B cell (primary cell): ENCODE measurements at places on chromosomes 7 and 10. TPM values are rescaled to one million over a fixed set of nuclear protein-coding genes. Genes with fewer than 3 reads are reported as not detected.

DNA sequence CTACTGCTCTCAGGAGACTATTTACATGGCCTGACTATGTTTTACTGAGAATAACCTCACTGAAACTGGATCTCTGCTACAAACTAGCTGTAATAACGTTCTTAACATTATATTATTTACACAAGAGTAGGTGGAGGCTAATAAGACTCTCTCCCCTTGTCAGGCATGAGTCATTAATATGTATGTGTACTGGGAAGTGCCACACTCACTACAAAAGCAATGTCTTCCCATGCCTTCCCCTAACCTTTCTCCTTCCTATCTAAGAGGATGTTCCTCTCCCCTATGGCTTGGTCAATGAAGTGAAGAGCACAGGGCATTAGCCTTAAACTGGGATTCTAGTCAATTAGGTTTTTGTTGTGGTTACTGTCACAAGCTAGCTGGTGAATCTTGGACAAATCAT is 147.9 kb downstream of the DGKB start:
- DNase-seq: no peak
- H3K36me3 ChIP-seq: no peaks in the 10 kb centered on the region
- no peak overlapping the region for H3K4me3 ChIP-seq
- no peaks in the 10 kb centered on the region for H3K27me3 ChIP-seq

DNA sequence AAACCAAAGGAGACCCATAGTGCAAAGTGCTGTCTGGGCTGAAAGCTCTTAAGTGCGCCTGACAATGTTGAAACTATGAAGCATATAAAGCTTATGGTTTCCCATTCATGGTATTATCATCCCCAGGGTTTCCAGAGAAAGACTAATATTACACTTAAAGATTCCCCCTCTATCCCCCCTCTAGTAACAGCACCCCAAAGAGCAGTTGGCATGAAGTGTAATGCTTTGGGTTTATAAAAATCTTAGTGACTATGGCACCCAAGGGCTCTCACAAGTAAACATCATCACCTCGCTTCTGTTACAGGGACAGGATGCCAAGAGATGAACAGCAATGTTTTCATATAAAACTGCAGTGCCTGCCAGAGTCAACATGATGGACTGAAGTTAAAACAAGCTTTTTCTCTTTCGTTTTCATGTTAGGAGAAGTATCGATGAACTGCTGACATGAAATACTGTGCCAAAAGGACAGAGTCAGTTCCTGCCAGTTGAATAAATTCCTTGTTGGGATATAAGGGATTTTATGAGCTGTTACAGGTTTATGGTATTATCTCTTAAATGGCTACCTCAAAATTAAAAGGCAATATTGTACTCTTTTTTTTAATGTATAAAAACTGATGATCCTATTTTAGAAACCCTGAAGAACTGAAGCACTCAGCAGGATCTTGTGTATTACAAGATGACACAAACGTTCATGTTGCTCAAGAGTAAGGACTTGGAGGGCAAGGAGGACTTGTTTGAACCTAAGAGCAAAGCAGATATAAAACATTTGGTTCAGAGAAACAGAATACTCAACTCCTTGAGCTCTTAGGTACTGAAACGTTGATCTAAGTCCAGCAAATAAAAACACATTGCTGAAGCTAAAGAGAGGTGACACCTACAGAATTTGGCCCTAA is 203.7 kb upstream of the IMMP2L start:
- no peak overlapping the region for H3K27ac ChIP-seq
- no peaks in the 10 kb centered on the region for H3K36me3 ChIP-seq
- DNase-seq: no peak
- H3K27me3 ChIP-seq: no peaks in the 10 kb centered on the region
- H3K4me1 ChIP-seq: no peaks in the 10 kb centered on the region

The ATOH7 gene
- polyA plus RNA-seq: not detected in 2 replicates

- no peak overlapping the region for H3K4me3 ChIP-seq
- H3K36me3 ChIP-seq: no peaks in the 10 kb centered on the region
- no peak overlapping the region for H3K27ac ChIP-seq
- peaks cover 5% of the 10 kb centered on the region for H3K4me1 ChIP-seq
- H3K27me3 ChIP-seq: no peaks in the 10 kb centered on the region
Observed at GRCh38 chr10:71547876-71548846, 151.4 kb downstream of the CDH23 start.

The SFXN3 gene
- polyA plus RNA-seq: 26.3 and 51.7 TPM in 2 replicates

DNA sequence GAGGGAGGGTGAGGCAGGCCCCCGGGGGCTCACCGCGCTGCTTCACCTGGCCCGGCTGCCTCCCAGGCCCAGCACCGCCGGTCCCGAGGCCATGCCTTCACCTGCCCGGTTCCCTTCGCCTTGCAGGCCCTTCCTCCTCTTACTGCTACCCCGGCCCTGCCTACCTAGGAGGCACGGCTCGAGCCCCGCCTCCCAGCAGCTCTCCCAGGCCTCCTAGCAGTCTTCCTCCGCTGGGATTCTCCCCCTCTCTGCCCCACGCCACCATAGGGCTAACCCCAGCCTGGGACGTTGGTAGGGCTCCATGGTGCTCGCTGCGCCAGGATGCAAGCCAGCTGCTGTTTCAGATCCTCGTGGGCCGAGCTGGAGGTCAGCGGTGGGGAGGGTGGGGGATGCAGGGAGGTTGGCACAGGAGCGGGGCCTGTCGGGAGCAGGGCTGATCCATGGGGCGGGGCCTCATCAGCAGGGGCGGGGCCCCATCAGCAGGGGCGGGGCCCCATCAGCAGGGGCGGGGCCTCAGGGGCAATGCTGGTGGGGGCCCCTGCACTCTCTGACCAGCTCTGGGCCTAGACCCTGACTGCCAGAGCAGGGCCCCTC is 63.3 kb downstream of the RASGEF1A start:
- H3K4me1 ChIP-seq: peaks cover 7% of the 10 kb centered on the region
- H3K27me3 ChIP-seq: no peaks in the 10 kb centered on the region
- peak; percentile 55 for DNase-seq
- peak overlapping the region; percentile 15 for H3K4me3 ChIP-seq
- no peak overlapping the region for H3K27ac ChIP-seq

DNA sequence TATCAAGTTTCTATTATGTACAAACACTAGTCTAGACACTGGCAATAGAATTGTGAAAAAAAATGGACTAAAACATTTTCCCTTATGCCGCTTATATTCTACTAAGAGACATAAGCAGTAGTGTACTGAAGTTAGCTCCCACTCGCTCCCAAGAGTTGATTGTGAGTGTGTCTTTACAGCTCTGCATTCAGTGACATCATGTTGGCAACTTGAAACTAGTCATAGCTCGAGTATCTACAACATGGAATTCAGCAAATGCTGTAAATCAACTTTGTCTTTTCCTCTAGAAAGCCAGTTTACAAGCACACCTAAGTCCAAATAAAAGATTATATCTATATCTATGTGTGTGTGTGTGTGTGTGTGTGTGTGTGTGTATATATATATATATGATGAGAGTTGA is 58.8 kb upstream of the MAGI2 start:
- H3K27me3 ChIP-seq: no peaks in the 10 kb centered on the region
- no peaks in the 10 kb centered on the region for H3K4me1 ChIP-seq
- no peak overlapping the region for H3K4me3 ChIP-seq
- H3K27ac ChIP-seq: no peak overlapping the region
- DNase-seq: no peak

The WNT8B gene
- polyA plus RNA-seq: 0.06 TPM in 1 of 2 replicates, not detected in the other

DNA sequence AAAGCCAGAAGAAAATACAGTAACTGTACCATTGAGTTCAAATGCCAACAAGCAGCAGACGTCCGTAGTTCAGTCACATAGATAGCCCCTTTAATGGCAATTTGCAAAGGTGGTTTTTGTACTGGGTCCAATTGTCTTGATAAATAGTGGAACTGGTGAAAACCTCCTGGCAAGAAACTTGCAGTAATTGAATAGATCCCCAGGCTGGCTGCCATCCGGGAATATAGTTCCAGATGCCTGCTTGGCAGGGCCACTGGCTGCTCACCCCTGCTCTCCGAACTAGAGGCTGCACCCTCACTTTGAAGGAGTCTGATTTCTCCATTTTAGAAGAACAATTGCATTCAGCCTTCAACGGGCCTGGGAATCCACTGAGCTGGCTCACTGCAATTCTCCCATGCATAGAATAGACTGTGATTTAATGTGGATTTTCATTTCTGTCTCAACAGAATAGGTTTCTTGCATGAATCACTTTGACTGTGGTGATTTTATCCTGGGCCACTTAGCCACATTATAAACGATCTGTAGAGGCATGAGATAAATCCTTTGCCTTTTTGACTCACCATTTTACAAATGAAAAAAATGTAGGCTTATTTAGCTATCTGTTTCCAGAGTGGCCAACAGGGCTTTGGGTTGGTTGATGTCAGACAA is 35.9 kb upstream of the ELMO1 start:
- H3K36me3 ChIP-seq: no peaks in the 10 kb centered on the region
- H3K4me1 ChIP-seq: no peaks in the 10 kb centered on the region
- no peaks in the 10 kb centered on the region for H3K27me3 ChIP-seq
- H3K4me3 ChIP-seq: no peak overlapping the region
- DNase-seq: no peak

The TAS2R4 gene
- 0.22 and 0.39 TPM in 2 replicates for polyA plus RNA-seq

DNA sequence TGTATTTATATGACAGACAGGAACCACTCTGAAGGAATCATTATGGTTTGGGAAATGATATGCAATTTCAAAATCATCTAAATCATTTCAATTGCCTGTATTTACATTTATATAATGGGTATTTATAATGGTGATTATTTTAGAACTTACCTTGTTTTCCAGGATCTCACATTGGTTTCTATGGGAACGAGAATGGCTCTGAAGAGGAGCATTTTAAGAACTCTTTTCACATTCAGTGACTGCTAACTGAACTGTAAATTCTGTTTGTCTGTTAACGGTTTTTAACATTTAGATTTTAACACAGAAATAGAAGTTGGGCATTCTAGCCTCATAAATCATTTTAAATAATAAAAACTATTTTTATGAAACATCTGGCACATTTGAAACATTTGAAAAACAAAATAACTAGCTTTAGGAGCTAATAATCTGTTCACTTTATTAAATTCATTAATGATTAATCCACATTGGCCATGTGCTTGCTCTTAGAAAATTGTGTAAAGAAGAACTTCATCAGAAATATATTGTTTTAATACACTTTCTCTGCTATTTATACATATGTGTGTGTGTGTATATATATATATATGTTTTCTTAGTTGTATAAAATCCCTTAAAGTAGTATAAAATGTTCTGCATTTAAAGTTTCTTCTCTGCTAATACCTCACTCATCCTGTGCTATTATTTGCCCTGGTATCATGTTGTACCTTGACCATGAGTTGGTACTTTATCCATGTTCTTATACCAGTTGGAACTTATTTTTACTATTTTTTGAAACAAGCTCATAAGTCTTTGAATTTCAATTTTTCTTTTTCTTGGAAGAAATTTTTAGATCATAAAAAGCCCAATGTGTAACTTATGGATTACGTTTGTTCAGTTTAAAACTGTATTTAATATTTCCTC is 8.7 kb upstream of the SEM1 start:
- no peaks in the 10 kb centered on the region for H3K36me3 ChIP-seq
- H3K4me3 ChIP-seq: no peak overlapping the region
- H3K27ac ChIP-seq: no peak overlapping the region
- no peak for DNase-seq
- no peaks in the 10 kb centered on the region for H3K4me1 ChIP-seq
- H3K27me3 ChIP-seq: peaks cover 34% of the 10 kb centered on the region

The CYP3A7 gene
- not detected in 2 replicates for polyA plus RNA-seq

The CRHR2 gene
- polyA plus RNA-seq: not detected in 2 replicates

The EIF5AL1 gene
- 1.7 and 1.8 TPM in 2 replicates for polyA plus RNA-seq

GRCh38 chr7:78165454-78165853 is 366.9 kb downstream of the PHTF2 start:
- no peaks in the 10 kb centered on the region for H3K36me3 ChIP-seq
- H3K27me3 ChIP-seq: no peaks in the 10 kb centered on the region
- no peak overlapping the region for H3K27ac ChIP-seq
- no peak for DNase-seq
- H3K4me3 ChIP-seq: no peak overlapping the region

The AKR1C8 gene
- not detected in 2 replicates for polyA plus RNA-seq

DNA sequence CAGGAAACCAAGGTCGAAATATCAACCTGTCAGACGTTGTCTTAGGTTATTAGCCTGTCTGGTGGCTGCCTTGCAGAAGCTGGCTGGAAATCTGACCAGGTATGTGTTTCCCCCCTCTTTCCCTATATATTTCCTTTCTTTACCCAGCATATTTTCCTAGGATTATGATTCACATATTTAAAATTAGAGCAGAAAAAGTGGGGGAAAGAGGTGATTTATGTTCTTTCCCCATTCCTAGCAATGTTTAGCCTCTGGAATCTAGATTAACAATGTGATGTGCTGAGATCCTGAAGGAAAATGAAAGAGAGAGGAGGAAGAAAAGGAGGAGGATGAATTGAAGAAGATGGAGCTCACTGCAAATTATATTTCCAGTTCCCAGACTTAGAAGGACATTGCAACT is 421.4 kb upstream of the AUTS2 start:
- H3K27me3 ChIP-seq: no peaks in the 10 kb centered on the region
- H3K27ac ChIP-seq: no peak overlapping the region
- peaks cover 10% of the 10 kb centered on the region for H3K4me1 ChIP-seq
- no peak for DNase-seq
- H3K36me3 ChIP-seq: no peaks in the 10 kb centered on the region
- H3K4me3 ChIP-seq: no peak overlapping the region

DNA sequence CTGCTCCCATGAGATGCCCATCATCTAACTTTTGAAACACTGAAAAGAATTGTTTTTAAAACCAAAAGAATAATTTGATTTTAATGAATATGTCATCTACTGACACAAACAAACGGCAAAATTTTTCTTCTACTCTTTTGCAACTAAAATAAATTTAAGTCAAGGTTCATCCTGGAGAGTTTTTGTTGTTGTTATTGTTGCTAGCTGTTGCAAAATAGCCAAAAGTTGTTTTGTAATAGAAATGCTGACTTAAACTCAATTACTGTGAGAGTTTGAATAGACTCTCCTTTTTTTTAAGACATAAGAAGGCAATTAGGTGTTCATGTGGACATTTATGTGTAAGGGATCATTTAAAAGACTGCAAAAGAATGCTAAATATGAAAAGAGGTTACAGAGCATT is 146.0 kb upstream of the SEM1 start:
- no peaks in the 10 kb centered on the region for H3K36me3 ChIP-seq
- H3K27ac ChIP-seq: no peak overlapping the region
- no peaks in the 10 kb centered on the region for H3K27me3 ChIP-seq
- no peak for DNase-seq
- no peaks in the 10 kb centered on the region for H3K4me1 ChIP-seq
- no peak overlapping the region for H3K4me3 ChIP-seq

The ING3 gene
- 29.5 and 72.6 TPM in 2 replicates for polyA plus RNA-seq

The HTR7 gene
- polyA plus RNA-seq: 0.03 and 0.16 TPM in 2 replicates

The ECHDC3 gene
- 1.9 and 3.9 TPM in 2 replicates for polyA plus RNA-seq

GRCh38 chr7:36090976-36091873 is 61.8 kb upstream of the EEPD1 start:
- H3K4me1 ChIP-seq: no peaks in the 10 kb centered on the region
- H3K4me3 ChIP-seq: no peak overlapping the region
- no peak overlapping the region for H3K27ac ChIP-seq
- H3K27me3 ChIP-seq: no peaks in the 10 kb centered on the region
- H3K36me3 ChIP-seq: no peaks in the 10 kb centered on the region

The GDF2 gene
- not detected in 2 replicates for polyA plus RNA-seq
